Activated CD4-positive, alpha-beta T cell treated with anti-CD3 and anti-CD28 coated beads, Interleukin-2, amount 10 ng/mL, durations not matched to agents 24 days and 14 days (primary cell): ENCODE measurements at places on chromosomes 4 and X. TPM values are rescaled to one million over a fixed set of nuclear protein-coding genes. Genes with fewer than 3 reads are reported as not detected.

DNA sequence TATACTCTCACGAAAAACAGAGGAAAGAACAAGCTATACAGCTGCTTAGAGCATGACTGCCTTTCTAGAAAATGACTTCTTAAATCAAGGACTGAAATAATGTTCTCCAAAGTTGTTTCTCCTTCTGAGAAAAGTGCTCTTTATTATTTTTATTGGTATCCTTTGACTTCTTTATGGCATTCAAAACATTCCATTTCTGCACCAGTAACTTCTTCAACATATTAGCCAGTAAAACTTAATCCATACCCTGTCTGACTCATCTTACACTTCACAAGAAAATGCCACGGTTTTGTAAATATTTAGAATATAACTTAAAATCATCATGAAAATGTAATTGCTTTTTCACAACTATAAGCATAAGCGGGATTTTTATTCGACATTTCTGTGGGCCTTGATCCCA is 180.4 kb downstream of the NR3C2 start:
- no peak for DNase-seq

DNA sequence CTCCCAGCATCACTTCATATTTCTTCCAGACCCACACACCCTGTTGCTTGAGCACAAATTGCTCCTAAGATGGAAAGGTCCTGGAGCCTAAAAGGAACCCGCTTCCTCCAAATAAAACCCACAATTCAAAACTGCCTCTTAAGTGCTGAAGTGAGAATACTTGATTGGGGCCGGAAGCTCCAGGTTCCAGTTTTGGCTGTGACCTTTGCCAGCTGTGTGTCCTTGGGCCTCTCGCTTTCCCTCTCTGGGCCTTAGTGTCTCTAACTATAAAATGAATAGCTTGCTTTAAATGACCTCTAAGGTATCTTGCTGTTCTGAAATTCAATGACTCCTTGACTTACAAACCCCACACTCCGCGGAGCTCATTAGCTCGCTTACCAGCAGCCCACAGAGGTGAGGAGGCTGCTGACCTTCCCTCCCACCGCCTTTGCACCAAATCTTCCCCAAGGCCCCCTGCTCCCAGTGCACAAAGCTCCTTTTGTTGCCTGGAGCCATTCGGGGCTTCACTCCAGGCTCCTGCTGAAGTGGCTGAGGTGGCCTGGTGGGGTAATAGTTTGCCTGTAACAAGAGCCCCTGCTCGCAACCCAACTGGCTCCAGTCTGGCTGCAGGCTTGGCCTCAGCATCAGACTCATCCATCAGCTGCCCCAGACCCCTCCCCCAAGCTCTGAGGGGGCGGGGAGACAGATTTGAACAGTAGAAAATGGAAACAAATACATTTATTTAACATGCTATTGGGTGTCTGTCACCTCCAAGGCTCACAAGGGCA is 21.8 kb downstream of the STARD8 start:
- no peak for DNase-seq

DNA sequence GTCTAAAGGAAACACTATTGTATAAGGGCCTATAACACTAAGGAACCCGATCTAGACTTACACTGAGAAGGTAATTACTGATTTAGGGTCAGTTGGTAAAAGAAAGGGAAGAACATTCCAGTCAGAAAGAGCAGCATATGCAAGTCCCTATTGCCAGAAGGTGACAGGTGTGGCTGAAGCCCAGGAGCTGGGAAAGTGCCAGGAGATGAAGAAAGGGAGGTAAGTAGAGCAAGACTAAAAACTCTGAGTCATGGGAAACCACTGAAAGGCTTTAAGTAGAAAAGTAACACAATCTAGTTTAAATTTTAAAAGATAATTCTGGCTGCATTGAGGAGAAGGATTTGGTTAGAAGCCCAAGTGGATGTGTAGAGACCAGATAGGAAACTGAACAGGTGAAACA is 77.7 kb upstream of the INTU start:
- DNase-seq = no peak

GRCh38 chr4:6688879-6689505 is 4.7 kb upstream of the S100P start:
- peak; percentile 92 for DNase-seq

DNA sequence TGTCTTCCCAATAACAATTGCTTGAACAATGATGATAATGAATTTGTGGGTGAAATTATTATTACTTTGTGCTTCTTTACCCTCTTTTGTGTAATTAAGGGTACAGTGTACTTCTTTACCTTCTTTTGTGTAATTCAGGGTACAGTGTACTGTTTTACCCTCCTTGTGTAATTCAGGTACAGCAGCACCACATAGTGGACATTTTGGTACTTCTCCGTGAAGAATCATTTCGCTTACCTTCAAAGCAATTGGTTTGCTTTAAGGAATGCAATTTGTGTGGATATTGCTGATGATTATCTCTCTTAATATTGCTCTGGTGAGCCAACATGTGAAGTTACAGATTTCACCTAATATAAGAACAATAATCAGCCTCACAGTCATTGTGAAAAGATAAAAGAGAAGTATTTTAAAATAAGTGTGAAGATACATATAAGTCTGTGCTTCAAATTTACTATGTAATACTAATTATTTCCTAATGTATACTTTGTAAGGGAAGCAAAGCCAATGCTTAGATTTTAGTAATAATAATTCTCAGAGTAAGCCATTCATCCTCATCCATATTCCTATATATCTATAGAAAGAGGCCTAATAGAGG is 27.2 kb upstream of the SEC24B start:
- peak; percentile 84 for DNase-seq

- DNase-seq = no peak
Measured at GRCh38 chr4:147096667-147097604, 151.3 kb upstream of the TTC29 start.

DNA sequence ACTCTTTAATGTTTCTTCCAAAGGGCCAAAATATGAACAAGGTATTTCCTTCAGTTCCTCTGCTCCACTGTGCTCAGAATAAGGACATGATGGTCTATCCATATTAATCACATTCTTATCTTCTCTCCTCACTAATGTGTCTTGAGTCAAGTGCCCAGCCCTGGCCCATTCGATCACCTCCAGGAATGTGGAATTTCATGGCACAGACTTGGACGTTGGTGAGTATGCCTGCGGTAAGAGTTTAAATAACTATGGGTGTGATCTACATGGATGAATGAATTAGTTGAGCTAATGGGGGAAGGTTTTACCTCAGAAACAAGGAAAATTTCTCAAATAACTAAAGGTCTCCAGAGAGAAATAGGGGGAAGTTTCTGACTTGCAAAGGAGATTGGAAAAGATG is 174.0 kb downstream of the NPFFR2 start:
- DNase-seq = no peak

- DNase-seq = peak; percentile 23
Measured at GRCh38 chrX:149563359-149563758, 13.6 kb upstream of the HSFX3 start.

Gene PSMD10
- 45.2 and 54.8 TPM in 2 replicates for total RNA-seq

Gene PAGE5
- not detected in 2 replicates for total RNA-seq

Gene HSD17B13
- total RNA-seq = 0.19 TPM in 2 replicates

Gene ADAM29
- total RNA-seq = not detected in 2 replicates

Gene ARSJ
- total RNA-seq = not detected in 2 replicates

Gene IL3RA
- 3.1 and 3.4 TPM in 2 replicates for total RNA-seq
